ENCODE measurements at places on chromosomes 16 and 17. TPM values are rescaled to one million over a fixed set of nuclear protein-coding genes. Genes with fewer than 3 reads are reported as not detected.

DNA sequence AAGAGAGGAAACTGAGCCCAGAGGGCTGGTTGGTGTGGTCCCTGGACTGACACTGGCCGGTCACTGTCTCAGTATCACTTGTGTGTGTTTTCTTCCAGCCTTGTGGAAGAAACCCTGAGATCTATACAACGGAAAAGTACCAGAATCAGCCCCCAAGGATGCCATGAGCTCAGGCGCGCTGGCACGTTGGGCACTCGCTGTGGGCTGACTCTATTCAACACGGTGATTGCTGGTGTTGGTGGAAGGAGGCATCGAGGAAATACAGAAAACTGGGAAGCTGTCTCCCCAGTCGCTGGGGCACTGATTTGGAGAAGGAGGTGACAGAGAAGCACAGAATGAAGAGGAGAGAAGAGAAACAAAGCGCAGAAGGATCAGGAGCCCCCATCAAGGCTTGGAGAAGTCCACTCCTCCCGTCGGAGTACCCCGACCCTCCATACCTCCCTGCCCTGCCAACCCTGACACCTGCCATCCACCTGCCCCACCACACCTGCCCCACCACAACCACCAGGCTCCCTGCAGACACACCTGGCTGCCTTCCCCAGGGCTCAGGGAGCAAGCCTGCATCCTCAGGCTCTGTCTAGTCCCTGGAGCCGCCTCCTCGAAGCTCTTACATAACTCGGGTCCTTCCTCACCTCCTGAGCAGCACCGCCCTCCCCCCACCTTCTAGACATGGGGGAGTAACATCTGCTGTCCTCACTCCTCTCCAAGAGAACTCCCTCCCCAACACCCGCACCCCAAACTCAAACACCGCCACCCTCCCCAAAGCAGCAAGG is 66.5 kb downstream of the RBFOX3 start:
- DNase-seq: no peak

DNA sequence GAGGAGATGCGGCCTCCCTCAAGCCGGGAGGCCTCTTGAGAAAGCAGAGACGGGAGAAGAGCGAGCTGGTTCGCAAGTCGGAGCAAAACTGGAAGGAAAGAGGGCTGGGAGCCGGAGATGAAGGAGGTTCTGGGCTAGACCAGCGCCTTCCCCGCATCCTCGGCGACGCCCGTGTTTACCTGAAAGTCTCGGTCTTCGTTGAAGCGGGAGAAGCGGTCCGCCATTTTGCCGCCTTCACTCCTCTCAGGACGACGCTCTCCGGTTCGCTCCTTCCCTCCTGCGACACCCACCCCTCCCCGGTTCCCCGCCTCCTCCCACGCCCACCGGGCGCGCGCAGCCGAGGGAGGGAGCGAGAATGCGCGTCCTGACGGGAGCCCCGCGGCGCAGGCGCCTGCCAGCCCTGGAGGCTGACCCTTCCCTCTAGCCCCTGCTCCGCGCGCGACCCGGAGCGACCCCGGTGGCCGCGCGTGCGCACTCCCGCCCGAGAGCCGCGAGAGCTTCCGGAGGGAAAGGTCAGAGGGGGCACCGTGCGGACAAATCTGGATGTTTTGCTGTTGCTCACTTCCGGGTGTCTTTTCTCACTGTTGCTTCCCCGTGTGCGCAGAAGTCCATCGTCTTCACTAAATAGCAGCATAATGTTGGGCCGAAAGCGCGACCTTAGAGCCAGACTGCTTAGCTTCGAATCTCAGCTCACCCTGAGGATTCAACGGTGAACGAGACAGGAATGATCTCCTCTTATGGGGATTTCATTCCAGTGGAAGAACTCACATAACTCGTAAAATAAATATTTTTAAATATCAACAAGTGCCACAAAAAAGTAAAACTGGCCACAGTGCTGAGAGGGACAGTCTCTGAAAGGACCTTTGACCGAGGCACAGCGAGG is at the start of gene GPATCH8:
TSS of gene GPATCH8 (minus strand) at position 260 of the 883 bp plus-strand sequence. CDS start at position 224, 36 bp downstream.
- DNase-seq: peak; percentile 96

- peak; percentile 59 for DNase-seq
Observed at GRCh38 chr17:17781591-17782496, 54.9 kb downstream of the SREBF1 start.

- peak; percentile 46 for DNase-seq
Observed at GRCh38 chr16:50261160-50261706, 5.1 kb upstream of the ADCY7 start.

DNA sequence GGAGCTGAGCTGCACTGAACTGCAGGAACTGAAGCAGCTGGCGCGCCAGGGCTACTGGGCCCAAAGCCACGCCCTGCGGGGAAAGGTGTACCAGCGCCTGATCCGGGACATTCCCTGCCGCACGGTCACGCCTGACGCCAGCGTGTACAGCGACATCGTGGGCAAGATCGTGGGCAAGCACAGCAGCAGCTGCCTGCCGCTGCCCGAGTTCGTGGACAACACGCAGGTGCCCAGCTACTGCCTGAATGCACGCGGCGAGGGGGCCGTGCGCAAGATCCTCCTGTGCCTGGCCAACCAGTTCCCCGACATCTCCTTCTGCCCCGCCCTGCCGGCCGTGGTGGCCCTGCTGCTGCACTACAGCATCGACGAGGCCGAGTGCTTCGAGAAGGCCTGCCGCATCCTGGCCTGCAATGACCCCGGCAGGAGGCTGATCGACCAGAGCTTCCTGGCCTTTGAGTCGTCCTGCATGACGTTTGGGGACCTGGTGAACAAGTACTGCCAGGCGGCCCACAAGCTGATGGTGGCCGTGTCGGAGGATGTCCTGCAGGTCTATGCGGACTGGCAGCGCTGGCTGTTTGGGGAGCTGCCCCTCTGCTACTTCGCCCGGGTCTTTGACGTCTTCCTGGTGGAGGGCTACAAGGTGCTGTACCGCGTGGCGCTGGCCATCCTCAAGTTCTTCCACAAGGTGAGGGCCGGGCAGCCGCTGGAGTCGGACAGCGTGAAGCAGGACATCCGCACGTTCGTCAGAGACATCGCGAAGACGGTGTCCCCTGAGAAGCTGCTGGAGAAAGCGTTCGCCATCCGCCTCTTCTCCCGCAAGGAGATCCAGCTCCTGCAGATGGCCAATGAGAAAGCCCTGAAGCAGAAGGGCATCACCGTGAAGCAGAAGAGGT is 17.3 kb upstream of the ATP6V0C start:
- DNase-seq: no peak

- DNase-seq: no peak
Observed at GRCh38 chr17:55770196-55770870, 19.5 kb downstream of the PCTP start.

DNA sequence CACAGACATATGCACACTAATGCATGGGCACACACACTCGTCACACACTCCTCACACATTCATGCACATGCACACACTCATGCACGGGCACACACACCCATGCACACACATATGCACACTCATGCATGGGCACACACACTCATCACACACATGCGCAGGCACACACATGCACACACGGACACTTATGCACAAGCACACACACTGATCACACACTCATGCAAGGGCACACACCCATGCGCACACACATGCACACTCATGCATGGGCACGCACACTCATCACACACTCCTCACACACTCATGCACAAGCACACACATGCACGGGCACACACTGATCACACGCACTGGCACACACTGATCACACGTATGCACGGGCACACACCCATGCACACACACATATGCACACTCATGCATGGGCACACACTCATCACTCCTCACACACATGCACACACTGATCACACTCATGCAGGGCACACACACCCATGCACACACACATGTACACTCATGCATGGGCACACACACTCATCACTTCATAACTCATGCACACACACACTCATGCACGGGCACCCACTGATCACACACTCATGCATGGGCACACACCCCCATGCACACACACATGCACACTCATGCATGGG is 16.1 kb downstream of the ADGRG1 start:
- no peak for DNase-seq

DNA sequence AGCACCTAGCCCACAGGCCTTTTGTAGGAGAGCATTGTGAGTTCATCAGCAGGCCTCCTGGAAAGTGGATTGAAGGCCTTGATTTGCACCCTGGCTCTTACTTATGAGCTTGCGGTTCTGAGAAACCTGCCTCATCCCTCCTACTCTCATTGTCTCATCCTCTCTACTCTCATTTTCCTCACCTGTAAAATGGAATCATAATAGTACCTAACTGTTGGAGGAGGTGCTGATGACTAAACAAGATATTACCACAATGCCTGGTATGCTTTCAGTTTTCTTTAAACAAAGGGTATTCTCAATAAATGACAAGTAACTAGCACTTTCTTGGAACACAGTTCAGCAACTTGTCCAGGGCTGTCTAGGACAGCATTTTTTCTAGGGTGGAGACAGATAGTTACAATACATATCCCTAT is 243.1 kb upstream of the MAF start:
- DNase-seq: no peak

DNA sequence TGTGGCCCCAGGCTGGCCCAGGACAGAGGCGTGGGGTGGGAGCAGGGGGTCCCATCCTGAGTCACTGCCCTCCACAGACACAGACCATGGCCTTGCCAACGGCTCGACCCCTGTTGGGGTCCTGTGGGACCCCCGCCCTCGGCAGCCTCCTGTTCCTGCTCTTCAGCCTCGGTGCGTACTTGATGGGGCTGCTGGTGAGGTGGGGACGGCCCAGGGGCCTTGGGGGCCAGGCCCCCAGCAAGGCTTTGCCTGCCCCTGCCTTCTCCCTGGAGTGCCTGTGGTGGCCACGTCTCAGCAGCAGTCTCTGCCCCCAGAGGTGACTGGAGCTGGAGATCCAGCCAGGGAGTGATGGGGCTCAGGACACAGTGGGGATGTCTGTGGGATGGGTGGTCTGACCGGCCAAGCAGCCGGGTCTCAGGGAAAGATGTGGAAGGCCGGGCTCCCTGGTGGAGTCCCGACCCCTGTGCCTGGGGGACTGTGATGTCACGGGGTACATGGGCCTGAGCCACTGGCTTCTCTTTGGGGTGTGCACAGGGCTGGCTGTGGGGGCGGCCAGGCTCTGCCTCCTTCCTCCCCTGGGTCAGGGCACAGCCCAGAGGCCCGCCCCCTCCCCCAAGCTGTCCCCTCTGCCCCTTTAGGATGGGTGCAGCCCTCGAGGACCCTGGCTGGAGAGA is 2.2 kb downstream of the MSLN start:
- no peak for DNase-seq

DNA sequence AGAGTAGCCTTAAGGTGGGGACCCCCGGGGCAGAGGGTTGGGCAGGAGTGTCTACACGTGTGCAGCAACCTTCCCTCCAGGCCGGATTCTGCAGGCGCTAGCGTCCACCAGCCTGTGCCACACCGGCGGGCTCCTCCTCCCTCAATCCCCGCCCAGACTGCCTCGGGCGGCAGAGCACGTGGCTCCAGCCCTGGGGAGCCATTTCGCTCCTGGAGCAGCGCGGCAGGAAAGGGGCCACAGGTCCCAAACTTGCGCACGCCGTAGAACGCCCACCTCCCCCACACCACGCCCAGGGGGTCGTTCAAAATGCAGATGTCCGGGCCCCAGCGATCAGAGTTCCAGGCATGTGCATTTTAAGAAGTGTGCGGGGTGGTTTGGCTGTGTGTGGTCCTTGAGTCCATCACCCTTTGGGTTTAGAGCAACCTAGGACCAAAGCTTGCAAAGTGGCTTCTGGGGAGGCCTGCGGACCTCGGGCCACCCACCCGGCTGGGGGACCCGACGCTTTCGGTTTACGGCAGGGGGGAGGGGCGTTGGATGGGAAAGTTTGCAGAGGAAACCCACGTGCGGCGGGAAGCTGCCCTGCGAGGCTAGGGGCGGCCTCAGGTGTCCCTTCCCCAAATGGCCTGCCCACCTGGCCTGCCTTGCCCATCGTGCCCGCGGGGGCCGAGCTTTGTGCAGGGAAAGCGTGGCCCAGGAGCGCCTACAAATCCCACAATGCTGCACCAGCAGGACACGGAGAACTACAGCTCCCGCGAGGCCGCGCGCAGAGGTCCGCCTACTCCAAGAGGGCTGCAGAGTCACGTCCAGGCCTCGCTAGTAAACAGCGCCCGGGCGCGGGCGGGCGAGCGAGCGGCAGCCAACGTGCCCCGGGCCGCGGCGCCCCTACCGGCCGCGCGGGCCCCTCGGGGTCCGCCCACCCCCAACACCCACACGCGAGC is 1.4 kb downstream of the TFAP4 start:
- DNase-seq: peak; percentile 93

- DNase-seq: no peak
Observed at GRCh38 chr16:84068783-84069462, 26.3 kb upstream of the SLC38A8 start.

DNA sequence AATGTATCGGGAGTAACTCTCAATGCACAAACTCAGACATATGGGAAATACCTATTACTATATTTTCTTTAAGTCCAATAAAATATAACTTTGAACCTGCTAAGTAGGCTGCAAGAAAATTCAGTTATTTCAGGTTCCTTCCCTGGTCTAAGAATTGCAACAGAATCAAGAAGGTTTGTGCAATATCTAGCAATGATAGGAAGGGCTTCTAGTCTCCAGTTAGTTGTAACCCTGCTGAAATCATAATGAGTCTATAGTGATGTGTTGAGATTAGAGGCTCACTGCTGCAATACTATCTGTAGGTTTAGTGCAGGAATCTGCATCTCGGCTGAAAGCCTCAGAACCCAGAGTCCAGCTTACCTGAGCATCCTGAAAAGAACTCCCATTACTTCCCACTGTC is 110.5 kb downstream of the PMP22 start:
- no peak for DNase-seq

GRCh38 chr16:87947356-87948118 is 3.7 kb upstream of the BANP start:
- no peak for DNase-seq

DNA sequence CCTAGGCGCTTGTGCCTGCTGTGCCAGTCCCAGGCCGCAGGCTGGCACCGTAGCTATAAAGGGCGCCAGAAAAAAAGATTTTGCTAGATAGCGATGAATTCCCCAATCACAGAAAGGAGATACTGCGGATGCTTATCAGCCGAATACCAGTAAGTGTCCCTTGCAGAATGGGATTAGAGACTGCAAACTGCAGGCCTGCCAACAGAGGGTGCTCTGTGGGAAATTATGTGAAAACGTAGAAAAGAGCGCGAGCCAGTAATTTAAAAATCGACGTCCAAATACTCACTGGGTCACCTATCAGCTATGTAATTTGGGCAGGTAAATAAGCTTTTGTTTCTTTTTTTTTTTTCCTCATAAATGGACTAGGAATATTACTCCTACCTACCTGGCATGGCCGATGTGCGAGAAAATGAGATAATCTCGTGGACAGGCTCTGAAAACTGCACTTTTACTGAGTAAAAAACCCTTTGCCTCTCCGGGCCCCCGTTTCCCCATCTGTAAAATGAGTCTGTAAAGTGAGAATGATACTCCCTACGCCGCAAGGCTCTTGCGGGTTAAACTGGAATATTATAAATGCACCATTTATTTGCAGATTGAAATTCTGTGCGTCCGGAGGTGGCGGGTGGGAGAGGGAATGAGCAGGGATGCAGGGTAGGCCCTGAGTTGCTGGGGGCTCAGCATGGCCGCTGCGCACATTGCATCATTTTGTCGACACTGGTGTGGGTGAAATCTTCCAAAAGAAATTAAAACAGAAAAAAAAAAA is 1.2 kb upstream of the COG1 start:
- DNase-seq: peak; percentile 89

Gene HOXB13
- total RNA-seq: 0.54 TPM

Gene CEP20
- 13.5 TPM for total RNA-seq

Gene CA5A
- not detected for total RNA-seq

Gene MT1G
- 149 TPM for total RNA-seq

Gene ITGB4
- 215 TPM for total RNA-seq

Gene INCA1
- 2.4 TPM for total RNA-seq

Gene KRTAP1-1
- total RNA-seq: not detected

Gene ARL5C
- not detected for total RNA-seq

Gene BAIAP3
- total RNA-seq: 160 TPM

Gene TMEM231
- 17.9 TPM for total RNA-seq

Gene TLCD3B
- not detected for total RNA-seq

Gene KRTAP2-2
- total RNA-seq: not detected

Gene CCL4
- total RNA-seq: not detected

Gene SRCIN1
- 9.3 TPM for total RNA-seq

Gene PITPNM3
- total RNA-seq: 5.0 TPM

All from Peyer's patch (tissue), 4 donors.